Renal pelvis (tissue), 12 donors: ENCODE measurements at places on chromosomes 1 and 21. TPM values are rescaled to one million over a fixed set of nuclear protein-coding genes. Genes with fewer than 3 reads are reported as not detected.

DNA sequence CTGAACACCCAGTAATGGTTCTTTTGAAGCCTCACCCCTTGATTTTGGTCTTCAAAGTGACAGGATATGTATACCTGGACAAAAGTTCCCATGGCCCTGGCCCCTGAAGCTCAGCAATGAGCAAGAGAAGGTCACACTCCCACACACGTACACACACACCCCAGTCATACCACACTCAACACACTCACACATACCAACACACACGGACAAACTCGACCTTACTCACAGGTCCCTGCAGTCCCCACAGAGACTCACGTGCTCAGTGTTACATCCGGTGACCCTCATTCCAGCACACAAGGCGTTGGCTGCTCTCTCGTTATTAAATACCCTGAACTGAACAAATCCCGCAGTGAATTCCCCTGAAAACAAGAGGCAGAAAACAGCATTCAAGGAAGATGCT is 5.9 kb downstream of the ITLN1 start:
- no peak for DNase-seq

DNA sequence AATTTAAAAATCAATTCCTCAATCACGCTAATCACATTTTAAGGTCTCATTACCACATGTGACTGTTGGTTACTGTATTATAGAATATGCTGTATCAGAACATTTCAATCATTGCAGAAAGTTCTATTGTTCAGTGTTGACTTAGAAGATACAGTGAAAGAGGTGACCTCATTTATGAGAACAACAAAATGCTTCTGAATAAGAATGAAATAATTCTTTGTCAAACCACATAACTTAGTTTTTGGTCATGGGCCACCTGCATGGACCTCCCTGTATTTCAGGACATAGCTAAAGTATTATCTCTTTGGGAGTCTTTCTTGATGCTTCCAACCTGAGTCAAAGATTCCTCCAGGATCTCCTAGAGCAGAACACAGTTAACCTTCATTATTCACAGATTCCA is 22.3 kb downstream of the MFSD2A start:
- no peak for DNase-seq

DNA sequence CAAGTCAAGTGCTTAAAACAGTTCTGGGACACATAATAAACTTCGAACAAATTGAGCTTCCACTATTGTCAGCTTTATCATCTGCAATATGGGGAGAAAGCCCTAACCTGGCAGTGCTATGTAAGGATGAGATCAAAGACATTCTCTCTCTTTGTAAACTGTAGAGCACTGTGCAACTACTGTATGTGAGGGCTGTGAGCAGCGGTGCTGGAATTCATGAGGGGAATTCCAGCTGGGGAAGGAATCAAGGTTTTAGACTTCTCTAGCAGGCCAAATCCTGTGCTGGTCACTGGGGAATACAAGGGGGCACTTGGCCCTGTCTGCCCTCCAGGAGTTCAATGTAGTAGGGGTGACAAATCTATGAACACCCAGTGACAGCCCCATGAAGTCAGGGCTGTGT is 9.3 kb downstream of the FAM151A start:
- no peak for DNase-seq

GRCh38 chr21:38234395-38235142 is 22.2 kb upstream of the KCNJ15 start:
- DNase-seq, result no peak

- no peak for DNase-seq
These were observed 19.7 kb downstream of the TRIM62 start for GRCh38 chr1:33162141-33162540.

DNA sequence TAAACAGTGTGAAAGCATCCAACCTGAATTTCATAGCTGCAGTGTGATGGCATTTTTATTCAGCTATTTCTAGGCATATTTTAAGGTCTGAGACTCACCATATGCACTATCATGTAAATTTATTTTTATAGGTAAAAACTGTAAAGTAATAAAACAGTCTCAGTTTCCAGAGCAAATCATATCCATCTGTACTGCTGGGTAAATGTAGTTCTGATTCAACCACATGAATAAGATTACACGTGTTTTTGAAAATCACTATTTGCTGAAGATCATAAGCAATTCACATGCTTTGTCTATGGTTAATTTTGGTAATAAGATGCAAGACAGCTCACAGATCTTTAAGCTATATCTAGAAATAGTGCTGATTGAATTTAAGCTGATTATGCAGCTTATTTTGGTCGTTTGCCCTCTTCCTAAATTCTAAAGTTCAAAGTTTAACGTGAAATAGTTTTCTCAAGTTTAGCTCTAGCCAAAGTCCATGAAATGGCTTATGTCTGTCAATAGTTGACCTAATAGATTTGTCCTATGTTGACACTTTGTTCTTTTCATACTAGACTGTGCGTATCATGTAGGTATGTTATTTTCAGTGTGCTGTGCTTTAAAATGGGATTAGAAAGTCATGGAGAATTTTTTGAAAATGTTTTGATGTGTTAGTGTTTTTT is 489.0 kb downstream of the USP25 start:
- DNase-seq, result no peak

GRCh38 chr1:44500181-44501046 is 95.4 kb downstream of the RNF220 start:
- DNase-seq, result no peak

GRCh38 chr1:39632682-39633417 is 6.6 kb downstream of the HEYL start:
- peak; percentile 65 for DNase-seq

The RHOU gene
- 16.0 TPM for polyA plus RNA-seq

The RHBDL2 gene
- 0.64 TPM for polyA plus RNA-seq

DNA sequence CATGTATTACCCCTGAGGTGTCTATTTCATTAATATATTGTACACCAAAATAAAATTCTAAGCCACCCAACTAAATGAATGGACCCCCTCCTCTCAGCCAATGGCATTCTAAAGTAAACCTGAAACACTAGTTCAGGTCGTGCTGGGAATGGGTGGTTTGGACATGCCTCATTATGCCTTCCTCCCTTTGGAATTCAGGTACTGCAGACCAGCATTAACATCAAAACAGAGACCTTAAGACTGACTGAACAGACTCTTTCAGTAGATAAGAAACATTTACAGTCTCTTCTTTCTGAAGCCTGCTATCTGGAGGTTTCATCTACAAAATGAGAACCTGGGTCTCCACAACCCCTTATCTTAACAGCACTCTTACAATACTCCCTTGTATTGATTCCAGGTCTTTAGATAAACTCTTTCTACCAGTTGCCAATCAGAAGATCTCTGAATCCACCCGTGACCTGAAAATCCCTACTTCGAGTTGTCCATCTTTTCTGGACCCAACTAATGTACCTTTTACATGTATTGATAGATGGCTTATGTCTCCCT is 93.6 kb downstream of the PKN2 start:
- no peak for DNase-seq

DNA sequence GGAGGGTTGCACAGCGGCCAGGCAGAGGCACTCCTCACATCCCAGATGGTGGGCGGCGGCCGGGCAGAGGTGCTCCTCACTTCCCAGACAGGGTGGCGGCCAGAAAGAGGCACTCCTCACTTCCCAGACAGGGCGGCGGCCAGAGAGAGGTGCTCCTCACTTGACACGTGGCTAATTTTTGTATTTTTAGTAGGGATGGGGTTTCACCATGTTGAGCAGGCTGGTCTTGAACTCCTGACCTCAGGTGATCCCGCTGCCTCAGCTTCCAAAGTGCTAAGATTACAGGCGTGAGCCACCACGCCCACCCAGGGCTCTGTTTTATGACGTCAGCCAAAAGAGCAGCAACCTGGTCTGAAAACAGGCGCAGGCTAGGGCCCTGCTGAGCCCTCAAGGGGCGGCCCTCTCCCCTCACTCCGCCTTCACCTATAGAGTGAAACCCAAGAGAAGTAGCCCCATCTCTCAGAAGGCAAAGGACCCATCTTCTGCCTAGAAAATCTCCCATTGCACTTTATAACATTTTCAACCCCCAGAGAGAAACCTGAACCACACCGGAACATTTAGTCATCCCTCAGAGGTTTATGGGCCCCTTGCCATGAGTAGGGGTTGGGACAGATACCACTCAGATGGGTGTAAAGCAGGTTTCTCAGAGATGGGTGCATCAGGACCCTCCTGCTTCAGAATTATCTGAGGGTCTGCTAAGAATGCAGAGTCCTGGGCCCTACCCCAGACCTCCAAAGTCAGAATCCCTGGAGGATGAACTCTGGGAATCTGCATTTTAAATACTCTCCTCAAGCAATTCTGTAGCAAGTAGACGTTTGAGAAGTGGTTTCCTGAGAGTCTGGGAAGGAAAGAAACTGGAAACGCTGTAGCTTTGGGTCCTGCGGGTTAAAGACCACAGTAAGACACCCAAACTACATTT is 40.8 kb downstream of the CDK18 start:
- no peak for DNase-seq

- no peak for DNase-seq
These were observed 6.7 kb downstream of the EFNA4 start for GRCh38 chr1:155070158-155070621.

The CR1 gene
- 16.6 TPM for polyA plus RNA-seq

- DNase-seq, result no peak
These were observed 2.7 kb upstream of the MIS18A start for GRCh38 chr21:32281531-32281930.

DNA sequence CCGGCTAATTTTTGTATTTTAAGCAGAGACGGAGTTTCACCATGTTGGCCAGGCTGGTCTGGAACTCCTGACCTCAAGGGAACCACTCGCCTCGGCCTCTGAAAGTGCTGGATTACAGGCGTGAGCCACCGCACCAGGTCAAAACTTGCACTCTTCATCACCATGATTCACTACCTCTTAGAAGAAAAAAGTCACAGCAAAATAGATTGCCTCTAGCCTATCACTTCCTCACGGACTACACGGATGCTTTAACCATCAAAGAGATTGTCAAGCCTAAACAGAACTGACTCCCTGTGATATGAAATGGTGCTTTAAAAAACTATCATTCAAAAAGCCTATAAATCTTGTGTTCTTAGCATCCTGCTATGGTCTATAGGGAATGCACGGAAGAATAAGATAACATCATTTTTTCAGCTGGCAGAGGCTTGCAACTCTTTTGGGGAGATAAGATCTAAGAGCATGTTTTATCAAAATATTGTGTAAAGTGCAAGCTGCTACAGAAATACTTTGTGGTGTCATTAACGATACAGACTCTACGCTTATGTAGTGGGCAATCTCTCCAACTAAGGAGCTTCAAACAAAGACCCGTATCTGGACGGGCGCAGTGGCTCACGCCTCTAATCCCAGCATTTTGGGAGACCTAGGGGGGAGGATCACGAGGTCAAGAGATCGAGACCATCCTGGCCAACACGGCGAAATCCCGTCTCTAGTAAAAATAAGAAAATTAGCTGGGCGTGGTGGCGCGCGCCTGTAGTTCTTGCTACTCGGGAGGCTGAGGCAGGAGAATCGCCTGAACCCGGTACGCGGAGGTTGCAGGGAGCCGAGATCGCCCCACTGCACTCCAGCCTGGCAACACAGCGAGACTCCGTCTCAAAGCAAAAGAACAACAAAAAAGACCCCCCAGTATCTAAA is 966 bp downstream of the TFB2M start:
- DNase-seq, result no peak

GRCh38 chr21:31557421-31558188 is 101.9 kb upstream of the SOD1 start:
- DNase-seq, result no peak
